ENCODE measurements at places on chromosomes 3 and 15. TPM values are rescaled to one million over a fixed set of nuclear protein-coding genes. Genes with fewer than 3 reads are reported as not detected.
A peak's percentile ranks its signal among the peaks of the same experiment; 100 is the strongest.

DNA sequence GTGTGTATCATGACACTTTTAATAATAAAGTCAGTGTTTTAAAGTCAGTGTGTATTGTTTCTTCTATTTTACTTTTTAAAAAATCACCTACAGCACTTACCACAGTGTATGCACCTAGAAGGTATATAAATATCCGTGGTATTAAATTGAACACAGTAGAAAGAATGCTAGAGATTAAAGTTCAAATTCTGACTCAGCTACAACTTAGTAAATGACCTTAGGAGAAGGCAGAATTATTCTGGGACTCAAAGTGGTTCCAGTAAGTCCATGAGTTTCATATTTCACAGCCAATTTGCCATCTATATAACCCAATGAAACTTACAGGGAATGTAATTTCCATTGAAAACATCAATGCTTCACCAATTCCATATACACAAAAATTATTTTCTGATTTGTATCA, 52.7 kb upstream of the MAP4 start:
- no peaks in the 10 kb centered on the region for H3K4me1 ChIP-seq
- DNase-seq: no peak
- no peak overlapping the region for H3K27ac ChIP-seq
- H3K4me3 ChIP-seq: no peak overlapping the region
- peaks cover 6% of the 10 kb centered on the region for H3K36me3 ChIP-seq

- H3K4me1 ChIP-seq: no peaks in the 10 kb centered on the region
- H3K27ac ChIP-seq: no peak overlapping the region
- peaks cover 83% of the 10 kb centered on the region for H3K36me3 ChIP-seq
- H3K27me3 ChIP-seq: no peaks in the 10 kb centered on the region
- DNase-seq: no peak
These were observed 48.3 kb downstream of the NPTN start for GRCh38 chr15:73584699-73585420.

- H3K36me3 ChIP-seq: no peaks in the 10 kb centered on the region
- no peaks in the 10 kb centered on the region for H3K27me3 ChIP-seq
- no peak overlapping the region for H3K27ac ChIP-seq
- no peaks in the 10 kb centered on the region for H3K4me1 ChIP-seq
- DNase-seq: no peak
These were observed 21.2 kb downstream of the GPR156 start for GRCh38 chr3:120263792-120264191.

DNA sequence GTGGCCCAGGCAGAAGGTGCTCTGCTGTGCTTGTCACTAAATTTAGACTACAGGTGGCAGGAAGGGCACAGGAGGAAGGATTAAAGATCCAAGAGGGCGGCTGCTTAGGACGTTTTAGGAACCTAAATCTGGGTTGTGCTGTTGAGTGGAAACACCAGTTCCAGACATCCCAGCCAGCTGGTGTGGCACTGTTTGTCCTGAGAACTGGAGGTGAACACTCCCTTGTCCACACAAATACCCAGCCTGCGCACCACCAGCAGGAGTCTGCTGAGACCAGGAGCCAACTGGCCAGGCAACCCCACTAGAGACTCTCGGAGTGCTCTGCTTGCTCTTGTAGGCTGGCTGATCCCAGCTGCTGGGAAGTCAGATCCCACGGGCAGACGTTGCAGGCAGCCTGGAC, 30.3 kb upstream of the UACA start:
- DNase-seq: no peak
- no peaks in the 10 kb centered on the region for H3K36me3 ChIP-seq
- no peaks in the 10 kb centered on the region for H3K4me1 ChIP-seq
- H3K27ac ChIP-seq: no peak overlapping the region
- no peak overlapping the region for H3K4me3 ChIP-seq

DNA sequence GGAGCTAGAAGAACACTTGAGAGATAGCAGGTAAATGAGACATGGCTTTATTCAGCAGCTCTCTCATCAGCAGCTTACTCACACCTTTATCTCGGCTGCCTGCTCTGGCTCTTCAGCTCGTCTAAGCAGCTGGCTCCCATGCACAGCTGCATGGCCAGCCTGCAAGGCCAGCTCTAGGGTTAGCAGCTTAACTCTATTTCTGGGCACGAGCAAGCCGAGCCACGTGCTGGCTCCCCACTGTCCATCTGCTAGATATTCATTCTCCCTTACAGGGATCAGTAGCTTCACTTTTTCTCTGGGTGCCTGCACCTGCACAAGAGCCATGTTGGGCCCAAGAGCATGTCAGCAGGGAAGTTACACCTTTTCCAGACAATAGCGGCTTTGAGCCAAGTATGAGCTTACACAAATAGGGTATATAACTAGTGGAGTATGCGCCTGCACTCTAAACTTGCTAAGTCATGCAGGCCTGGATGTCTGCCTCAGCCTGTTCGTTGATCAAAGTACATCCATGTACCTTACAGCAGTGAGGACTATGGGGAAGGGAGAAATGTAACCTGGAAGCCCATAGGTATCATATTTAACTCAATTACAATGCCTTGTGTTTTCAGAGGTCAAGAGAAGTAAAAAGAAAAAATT, 174.9 kb upstream of the SNTN start:
- no peak for DNase-seq
- no peaks in the 10 kb centered on the region for H3K36me3 ChIP-seq
- peaks cover 3% of the 10 kb centered on the region for H3K4me1 ChIP-seq
- H3K27me3 ChIP-seq: no peaks in the 10 kb centered on the region

- DNase-seq: no peak
- H3K27ac ChIP-seq: no peak overlapping the region
- no peaks in the 10 kb centered on the region for H3K36me3 ChIP-seq
- H3K4me3 ChIP-seq: no peak overlapping the region
- H3K27me3 ChIP-seq: no peaks in the 10 kb centered on the region
These were observed 81.9 kb upstream of the PLXNA1 start for GRCh38 chr3:126900859-126901540.

DNA sequence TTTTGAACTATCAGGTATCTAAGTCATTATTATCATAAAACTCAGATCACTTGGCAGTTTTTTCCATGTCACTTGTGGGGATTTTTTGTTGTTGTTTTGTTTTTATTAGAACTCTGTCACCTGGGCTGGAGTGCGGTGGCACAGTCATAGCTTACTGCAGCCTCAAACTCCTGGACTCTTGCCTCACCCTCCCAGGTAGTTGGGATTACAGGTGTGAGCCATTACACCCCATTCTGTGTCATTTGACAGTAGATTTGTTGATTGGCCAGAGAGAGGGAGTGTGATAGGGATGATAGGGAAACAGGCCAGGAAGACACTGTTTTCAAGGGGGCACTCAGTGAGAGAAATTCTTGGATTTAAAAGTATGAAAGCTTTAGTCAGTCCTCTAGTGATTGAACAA, 54.7 kb upstream of the SCAANT1 start:
- peaks cover 66% of the 10 kb centered on the region for H3K4me1 ChIP-seq
- H3K4me3 ChIP-seq: no peak overlapping the region
- H3K27ac ChIP-seq: no peak overlapping the region
- H3K36me3 ChIP-seq: no peaks in the 10 kb centered on the region
- H3K27me3 ChIP-seq: no peaks in the 10 kb centered on the region

DNA sequence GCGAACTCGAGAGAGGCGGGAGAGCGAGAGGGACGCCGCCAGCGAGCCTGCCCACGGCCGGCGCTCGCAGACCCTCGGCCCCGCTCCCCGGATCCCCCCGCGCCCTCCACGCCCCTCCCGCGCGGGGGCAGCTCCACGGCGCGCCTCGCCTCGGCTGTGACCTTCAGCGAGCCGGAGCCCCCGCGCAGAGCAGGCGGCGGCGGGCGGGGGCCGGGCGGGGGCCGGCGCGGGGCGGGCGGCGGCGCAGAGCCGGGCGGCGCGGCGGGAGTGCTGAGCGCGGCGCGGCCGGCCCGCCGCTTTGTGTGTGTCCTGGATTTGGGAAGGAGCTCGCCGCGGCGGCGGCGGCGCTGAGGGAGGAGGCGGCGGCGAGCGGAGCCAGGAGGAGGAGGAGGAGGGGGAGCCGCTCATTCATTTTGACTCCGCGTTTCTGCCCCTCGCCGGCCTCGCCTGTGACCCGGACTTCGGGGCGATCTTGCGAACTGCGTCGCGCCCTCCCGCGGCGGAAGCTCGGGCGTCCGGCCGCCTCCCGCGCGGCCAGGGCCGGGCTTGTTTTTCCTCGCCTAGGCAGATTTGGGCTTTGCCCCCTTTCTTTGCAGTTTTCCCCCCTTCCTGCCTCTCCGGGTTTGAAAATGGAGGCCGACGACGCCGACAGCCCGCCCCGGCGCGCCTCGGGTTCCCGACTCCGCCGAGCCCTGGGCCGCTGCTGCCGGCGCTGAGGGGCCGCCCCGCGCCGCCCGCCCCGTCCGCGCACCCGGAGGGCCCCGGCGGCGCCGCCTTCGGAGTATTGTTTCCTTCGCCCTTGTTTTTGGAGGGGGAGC, 524 bp downstream of the IGF1R start:
- peaks cover 10% of the 10 kb centered on the region for H3K27me3 ChIP-seq
- peak overlapping the region; percentile 84 for H3K27ac ChIP-seq
- peaks cover 22% of the 10 kb centered on the region for H3K4me1 ChIP-seq
- peak overlapping the region; percentile 91 for H3K4me3 ChIP-seq
- no peaks in the 10 kb centered on the region for H3K36me3 ChIP-seq

DNA sequence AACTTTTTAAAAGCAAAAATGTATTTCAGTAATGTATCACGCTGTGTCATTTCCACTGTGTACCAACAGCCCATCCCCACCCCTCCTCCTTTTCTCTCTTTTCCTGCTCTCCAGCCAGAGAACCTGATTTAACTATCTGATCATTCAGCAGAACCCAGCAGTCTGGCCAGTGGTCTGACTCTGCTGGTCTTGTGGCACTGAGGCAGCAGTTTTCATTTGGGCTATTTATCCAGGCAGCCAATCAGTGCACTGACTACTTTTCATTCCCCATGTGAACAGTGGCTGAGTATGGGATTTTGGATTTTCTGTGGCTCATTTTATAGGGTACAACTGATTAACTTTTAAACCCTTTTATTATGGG, 56.3 kb downstream of the GPR171 start:
- no peaks in the 10 kb centered on the region for H3K36me3 ChIP-seq
- peaks cover 5% of the 10 kb centered on the region for H3K27me3 ChIP-seq
- no peak for DNase-seq
- no peak overlapping the region for H3K4me3 ChIP-seq

GRCh38 chr3:28476764-28477163, 128.1 kb upstream of the AZI2 start:
- no peak for DNase-seq
- H3K27me3 ChIP-seq: no peaks in the 10 kb centered on the region
- H3K36me3 ChIP-seq: no peaks in the 10 kb centered on the region
- H3K27ac ChIP-seq: no peak overlapping the region
- H3K4me1 ChIP-seq: no peaks in the 10 kb centered on the region

- no peaks in the 10 kb centered on the region for H3K27me3 ChIP-seq
- no peaks in the 10 kb centered on the region for H3K36me3 ChIP-seq
- H3K27ac ChIP-seq: no peak overlapping the region
- DNase-seq: no peak
- H3K4me1 ChIP-seq: no peaks in the 10 kb centered on the region
- no peak overlapping the region for H3K4me3 ChIP-seq
These were observed 8.8 kb upstream of the TTBK2 start for GRCh38 chr15:42929306-42929848.

DNA sequence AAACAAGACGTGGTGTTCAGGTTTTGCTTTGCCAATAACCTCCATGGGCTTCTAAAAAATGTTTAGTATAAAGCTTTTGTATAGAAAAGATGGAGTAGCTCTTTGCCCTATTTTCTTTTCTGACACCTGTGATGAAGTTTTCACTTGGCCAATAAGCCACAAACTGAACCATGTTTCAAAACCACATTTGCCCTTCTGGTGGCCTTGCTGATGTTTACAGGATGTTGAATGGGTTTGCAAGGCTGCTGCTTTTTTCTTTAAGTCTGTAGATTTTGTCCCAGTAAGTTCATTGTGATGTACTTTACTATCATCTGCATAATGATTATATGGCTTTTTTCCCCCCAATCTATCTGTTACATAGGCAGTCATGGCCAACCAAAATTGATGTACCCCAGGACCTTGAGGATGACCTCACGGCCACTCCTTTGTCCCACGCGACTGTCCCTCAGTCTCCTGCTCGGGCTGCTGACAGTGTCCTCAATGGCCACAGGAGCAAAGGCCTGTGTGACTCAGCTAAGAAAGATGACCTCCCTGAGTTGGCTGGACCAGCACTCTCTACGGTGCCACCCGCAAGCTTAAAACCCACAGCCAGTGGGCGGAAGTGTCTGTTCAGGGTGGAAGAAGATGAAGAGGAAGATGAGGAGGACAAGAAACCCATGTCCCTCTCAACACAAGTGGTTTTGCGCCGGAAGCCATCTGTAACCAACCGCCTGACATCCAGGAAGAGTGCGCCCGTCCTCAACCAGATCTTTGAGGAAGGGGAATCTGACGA, 60.8 kb downstream of the SNRK start:
- no peak overlapping the region for H3K4me3 ChIP-seq
- no peaks in the 10 kb centered on the region for H3K4me1 ChIP-seq
- H3K36me3 ChIP-seq: peaks cover 74% of the 10 kb centered on the region
- H3K27me3 ChIP-seq: no peaks in the 10 kb centered on the region
- DNase-seq: no peak

Gene BOC
- 6.1 TPM for total RNA-seq

Gene ADAMTS7
- 9.1 TPM for total RNA-seq

Gene GNAT1
- total RNA-seq: not detected

Gene LDHAL6B
- not detected for total RNA-seq

Gene SENP8
- 3.3 TPM for total RNA-seq

Gene FRMD5
- total RNA-seq: 1.2 TPM

All from upper lobe of right lung (tissue), 1 donor.